Hematopoietic multipotent progenitor cell treated with erythropoietin and hydrocortisone succinate and interleukin-3 and kit ligand, for 8 days (in vitro differentiated cells): ENCODE measurements at places on chromosomes 6 and 20.
A peak's percentile ranks its signal among the peaks of the same experiment; 100 is the strongest.

DNA sequence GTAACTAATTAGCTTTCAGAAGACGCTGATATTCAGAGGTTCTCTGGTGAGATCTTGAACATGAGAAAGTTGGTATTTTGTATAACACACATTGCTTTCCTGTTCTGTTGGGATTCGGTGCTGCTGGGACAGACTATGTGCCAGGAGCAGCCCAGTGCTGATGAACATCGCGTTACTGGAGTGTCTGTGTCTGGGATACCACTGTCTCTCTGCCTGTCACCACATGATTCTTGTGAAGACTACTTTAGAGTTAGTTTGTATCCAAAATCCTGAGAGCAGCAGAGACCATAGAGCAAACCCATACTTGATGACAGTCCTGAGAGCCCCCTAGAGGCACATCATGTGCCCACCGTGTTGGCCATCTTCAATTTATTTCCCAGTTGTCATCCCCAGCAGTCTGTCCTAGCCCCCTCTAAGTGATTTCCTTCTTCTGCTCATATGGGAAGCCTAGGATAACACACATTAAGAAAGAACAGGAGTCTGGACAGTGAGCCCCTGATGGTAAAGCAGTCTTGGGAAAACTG, 41.8 kb upstream of the TINAG start:
- no peak for DNase-seq

DNA sequence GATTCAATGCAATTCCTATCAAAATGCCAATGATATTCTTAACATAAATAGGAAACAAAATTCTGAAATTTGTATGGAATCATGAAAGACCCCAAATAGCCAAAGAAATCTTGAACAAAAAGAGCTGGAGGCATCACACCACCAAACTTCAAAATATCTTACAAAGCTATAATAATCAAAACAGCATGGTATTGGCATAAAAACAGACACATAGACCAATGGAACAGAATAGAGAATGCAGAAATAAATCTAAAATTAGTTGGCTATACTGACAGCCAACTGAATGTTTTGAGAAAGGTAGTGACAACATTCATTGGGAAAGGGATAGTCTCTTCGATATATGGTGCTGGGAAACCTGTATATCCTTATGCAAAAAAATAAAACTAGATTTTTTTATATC, 121.9 kb upstream of the ASCC3 start:
- DNase-seq, result no peak

DNA sequence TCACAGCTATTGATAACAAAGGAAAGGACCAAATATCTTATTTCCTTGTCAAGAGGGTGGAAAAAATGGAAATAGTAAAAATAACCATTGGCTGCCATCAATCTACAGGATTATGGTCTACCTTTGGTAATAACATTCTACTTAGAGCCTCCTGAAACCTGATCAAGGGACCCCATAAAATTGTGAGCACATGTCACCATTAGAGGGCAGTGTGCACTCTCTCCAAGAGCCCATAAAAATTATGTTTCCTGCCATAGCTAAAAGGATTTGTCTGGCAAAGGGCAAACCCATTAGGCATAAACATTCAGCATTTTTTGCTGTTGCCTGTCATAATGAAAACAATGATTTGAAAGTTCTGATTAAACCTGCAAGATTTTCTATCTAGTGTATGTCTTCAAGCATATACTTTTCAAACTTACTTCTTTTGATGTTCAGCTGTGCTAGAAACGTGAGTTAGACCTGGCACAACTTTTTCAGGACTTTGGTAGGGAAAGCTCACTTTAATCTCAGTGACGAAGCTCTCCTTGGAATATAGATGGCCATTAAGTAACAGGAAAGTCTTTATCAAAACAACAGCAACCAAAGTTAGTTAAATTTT, 120.7 kb upstream of the ZFP64 start:
- DNase-seq, result peak; percentile 54

DNA sequence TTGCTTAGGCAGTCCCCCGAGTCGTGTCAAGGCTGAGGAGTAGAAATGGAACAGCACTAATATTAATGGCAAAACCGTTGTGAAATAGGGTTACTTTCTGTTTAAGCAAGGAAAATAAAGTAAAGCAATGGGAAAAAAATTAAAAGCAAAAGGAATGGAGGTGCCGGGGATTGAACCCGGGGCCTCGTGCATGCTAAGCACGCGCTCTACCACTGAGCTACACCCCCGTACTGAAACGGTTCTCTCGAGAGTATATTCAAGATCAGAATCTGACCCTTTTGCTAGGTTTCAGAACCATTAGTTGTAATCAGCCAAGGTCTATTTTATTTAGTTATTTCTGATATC, 85.5 kb downstream of the TRIM27 start:
- peak; percentile 85 for DNase-seq

DNA sequence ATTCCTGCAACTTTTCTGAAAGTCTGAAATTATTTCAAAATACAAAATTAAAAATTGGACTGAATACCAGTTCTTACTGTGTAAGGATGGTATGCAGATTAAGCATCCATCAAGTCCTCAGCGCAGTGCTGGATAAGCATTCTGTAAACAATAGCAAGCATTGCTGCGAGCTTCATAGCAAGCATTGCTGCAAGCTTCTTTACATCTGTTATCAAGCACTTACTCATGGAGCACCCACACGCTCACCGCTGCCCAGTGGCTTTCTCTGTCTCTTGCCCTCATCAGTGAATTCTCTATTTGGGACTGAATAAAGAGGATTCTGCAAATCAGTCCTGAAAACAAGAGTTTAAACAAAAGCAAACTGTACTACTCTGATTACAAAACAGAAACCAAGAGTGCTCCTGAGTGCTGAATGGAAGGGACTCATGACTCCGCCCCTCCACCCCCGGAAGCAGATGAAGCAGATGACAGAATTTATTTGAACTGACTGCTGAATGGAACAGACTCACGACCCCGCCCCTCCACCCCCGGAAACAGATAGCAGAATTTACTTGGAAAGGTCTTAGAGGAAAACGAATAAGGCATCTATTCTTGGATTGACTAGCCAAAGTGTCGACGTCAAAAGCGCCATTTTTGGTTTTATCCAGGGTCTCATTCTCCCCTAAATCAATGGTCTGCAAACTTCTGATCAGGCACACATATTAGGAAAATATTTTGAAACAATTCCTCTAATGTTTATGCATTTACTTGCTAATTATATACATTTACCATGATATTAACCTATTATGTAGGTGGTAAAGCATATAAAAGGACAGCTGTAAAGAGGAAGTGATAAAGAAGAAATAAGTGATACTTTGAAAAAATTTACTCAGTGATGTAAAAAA, 22.1 kb upstream of the EYA2 start:
- DNase-seq, result peak; percentile 3

DNA sequence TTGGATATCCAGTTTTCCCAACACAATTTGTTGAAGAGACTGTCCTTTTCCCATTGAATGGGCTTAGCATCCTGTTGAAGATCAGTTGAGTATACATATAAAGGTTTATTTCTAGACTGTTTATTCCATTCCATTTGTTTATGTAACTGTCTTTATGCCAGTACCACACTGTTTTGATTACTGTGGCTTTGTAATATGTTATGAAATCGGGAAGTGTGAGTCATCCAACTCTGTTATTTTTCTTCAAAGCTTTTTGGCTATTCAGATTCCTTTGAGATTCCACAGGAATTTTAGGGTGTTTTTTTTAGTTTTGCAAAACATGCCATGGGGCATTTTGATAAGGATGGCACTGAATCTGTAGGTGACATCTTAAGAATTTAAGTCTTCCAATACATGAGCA, 188.3 kb downstream of the BMP7 start:
- DNase-seq, result no peak

DNA sequence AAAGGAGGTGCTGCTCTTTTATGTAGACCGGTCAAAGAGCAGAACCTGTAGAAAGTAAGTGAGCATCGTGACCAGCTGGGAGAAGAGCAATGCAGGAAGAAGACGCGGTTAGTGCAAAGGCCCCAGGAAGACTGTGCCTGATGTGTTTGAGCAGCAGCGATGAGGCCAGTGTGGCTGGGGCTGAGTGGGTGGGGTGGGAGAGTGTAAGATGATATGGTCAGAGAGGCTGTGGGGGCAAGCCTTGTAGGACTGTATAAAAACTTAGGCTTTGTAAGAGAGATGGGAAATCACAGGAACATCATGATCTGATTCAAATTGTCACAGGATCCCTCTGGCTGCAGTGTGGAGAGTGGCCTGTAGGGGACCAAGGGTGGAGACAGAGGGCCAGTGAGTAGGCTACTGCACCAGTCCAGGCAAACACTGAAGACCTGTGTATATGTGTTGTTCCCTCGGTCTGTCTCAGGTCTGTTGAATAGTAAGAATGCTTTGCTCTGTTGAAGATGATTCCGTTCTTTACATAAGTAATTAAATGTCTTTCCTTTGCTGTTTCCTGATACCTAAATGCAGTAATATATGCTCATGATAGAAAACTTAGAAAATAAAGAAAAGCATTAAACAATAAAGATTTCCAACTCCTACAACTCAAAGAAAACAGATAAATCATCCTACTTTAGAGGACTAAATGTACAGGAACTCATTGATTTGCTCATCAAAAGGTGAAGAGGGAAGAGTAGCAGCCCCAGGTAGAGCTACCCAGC, 23.6 kb upstream of the WFDC2 start:
- DNase-seq, result peak; percentile 50

- no peak for DNase-seq
Measured at GRCh38 chr6:76072562-76072961, at the start of gene IMPG1. IMPG1 (minus strand) TSS chr6:76072662; CDS start chr6:76072488, 174 bp downstream.

DNA sequence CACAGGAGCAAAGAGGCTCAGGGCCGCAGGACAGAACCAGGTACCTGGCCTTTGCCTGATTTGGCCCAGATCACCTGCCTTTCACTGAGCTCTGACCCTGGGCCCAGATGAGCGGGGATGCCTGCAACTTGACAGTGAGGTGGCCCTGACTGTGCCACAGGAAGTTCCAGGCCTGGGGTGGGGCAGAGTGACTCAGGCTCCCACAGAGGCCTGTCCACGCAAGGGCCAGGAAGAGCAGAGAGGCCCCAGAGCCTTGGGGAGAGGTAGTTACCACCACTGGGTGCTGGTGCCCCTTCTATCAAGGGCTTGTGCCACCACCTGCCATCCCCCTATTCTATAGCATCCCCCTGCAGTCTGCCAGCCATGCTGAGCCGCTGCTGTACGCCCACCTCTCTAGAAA, 4.1 kb upstream of the NOL4L start:
- DNase-seq, result no peak

DNA sequence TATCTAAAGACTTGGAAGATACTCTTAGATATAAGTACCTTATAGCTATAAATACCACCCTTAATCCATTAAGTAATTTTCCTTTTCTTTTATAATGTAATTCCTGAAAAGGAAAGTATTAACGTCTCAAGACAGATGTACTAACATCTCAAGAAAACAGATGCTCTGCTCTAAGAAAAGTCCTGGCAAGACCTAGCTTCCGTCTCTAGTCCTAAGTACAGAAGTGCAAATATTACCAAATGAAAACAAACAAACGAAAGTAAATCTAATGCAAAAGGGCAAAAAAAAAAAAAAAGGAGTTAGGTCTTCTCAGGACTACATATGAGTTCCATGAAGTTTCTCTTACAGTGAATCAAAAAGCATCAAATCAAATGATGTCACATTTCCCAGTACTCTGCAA, 106.8 kb upstream of the PDE10A start:
- DNase-seq, result no peak

DNA sequence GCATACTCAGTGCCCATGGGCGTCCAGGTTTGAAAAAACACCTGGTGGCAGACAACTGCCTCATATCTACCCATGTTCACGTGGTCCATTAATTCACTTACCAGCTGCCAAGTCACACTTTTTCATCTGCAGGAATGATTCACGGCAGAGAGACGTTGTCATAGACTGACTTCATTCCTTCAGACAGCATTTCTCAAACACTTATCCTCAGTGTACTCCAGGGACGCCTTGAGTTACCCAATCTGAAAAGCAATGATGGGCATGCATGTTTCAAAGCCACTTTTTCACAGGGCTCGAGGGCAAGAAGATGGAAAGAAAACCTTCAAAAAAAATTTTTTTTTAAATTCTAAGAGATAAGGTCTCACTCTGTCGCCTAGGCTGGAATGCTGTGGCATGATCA, 6.0 kb downstream of the MMP24OS start:
- DNase-seq, result no peak

- DNase-seq, result no peak
Measured at GRCh38 chr20:52448513-52449232, 257.1 kb upstream of the ZFP64 start.

GRCh38 chr6:105569706-105570105, 166.8 kb upstream of the PREP start:
- DNase-seq, result no peak

DNA sequence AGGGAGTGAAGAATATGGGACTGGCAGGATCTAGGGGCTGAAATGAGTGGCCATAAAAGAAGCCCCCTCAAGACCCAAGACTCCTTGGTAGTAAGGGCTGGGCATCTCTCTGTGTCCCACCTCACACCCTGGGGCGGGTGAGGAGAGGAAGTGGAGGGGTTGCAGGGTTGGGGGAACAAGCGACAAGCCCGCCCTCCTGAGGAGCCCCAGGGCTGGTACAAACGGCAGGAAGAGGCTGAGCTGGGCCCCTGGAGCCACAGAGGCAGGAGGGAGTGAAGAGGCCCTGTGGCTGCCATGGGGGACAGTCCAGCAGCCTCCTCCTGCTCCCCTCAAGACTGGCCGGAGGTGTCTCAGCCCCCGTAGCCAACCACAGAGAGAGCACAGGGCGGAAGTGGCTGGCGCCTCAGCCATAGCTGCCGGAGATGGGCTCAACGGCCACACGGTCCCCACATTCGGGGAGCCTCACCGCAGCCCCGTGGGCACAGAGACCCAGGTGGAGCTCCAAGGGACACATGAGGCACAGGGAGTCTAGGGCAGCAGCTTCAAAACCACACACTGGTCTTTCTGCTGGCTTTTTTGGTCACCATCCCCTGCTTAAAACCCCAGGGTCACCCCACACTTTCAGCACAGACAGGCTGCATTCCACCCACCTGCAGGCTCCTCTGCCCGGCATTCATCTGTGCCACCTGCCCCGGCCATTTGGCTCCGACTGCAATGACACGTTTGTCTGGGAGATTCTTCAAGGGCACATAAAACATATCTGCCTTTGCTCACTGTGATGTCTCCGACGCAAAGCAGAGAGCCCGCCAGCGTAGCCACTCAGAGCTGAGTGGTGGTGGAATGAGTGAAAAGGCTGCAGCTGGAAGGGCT, 524 bp downstream of the C20orf203 start:
- peak; percentile 63 for DNase-seq

GRCh38 chr6:19831358-19831757, 5.8 kb upstream of the ID4 start:
- no peak for DNase-seq

DNA sequence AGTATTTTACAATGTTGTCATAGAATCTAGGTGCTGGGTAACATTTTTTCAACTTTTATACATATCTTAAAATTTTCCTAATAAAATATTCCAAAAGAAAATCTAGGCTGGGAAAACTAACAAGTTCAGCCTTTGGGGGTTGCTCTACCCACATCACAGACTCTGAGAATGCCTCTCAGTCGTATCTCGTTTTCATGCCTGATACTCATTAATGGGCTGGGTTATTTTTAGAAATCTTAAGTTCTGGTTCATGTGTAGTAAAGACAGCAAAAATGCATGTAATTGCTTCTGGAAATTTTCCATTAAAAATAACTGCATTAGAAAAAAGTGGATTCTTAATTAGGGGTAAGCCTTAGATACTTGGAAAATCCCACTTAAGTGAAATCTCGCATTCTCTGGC, 149.3 kb downstream of the SLC24A3 start:
- DNase-seq, result no peak

- no peak for DNase-seq
Measured at GRCh38 chr20:52497731-52498130, 306.2 kb upstream of the ZFP64 start.

- DNase-seq, result no peak
Measured at GRCh38 chr20:62858058-62858830, 3.4 kb downstream of the TCFL5 start.

- no peak for DNase-seq
Measured at GRCh38 chr6:112396221-112396620, 49.1 kb downstream of the RFPL4B start.

GRCh38 chr6:42963855-42964605, 3.5 kb downstream of the GNMT start:
- DNase-seq, result peak; percentile 71
